Omental fat pad (tissue), 4 donors: ENCODE measurements at places on chromosomes 12 and 14. TPM values are rescaled to one million over a fixed set of nuclear protein-coding genes. Genes with fewer than 3 reads are reported as not detected.

Gene NGB
- not detected for total RNA-seq

Gene SPTB
- 1.6 TPM for total RNA-seq

Gene SMIM41
- 1.9 TPM for total RNA-seq

Gene NRL
- 1.4 TPM for total RNA-seq

Gene ENDOU
- total RNA-seq: 2.7 TPM

Gene APOLD1
- 96.4 TPM for total RNA-seq

Gene ARHGEF25
- 28.8 TPM for total RNA-seq
